Liver (tissue), 10 donors: ENCODE measurements at places on chromosomes 11 and 22. TPM values are rescaled to one million over a fixed set of nuclear protein-coding genes. Genes with fewer than 3 reads are reported as not detected.

- no peak overlapping the region for H3K4me3 ChIP-seq
- no peaks in the 10 kb centered on the region for H3K27me3 ChIP-seq
- no peak overlapping the region for H3K27ac ChIP-seq
- no peaks in the 10 kb centered on the region for H3K4me1 ChIP-seq
Observed at GRCh38 chr11:126512741-126513715, 157.5 kb downstream of the ST3GAL4 start.

GRCh38 chr22:26547426-26547825 is 35.2 kb upstream of the TFIP11 start:
- H3K4me1 ChIP-seq: peaks cover 39% of the 10 kb centered on the region
- no peak overlapping the region for H3K4me3 ChIP-seq
- no peaks in the 10 kb centered on the region for H3K27me3 ChIP-seq
- H3K36me3 ChIP-seq: no peaks in the 10 kb centered on the region
- no peak for DNase-seq

DNA sequence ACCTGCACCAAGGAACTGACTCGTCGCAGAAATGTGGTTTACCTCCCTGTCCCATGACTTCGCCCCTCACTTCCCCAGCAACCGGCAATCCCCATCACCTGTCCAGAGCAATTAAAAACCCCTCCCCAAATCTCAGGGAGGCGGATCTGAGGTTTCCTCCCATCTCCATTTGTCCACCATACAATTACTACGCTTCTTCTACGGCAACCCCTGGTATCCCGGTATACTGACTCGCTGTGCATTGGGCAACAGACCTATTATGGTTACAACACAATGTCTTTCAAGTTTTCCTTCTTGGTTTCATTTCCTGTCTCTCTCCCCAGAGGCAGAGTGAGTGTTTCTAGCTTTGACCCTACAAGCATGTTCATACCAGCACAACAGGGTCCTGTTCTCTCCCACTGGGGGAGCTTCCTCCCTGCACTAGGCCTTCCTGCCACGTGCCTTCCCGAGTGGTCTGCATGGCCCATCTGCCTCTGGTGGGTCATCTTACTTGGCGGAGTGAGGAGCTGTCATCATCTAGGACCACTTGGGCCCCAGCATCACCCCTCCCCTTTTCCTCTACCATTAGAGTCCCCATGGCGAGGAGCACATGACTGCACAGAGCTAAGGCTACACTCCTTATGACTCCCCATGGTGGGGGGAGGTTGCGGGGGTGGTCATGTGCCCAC is 30.3 kb upstream of the NAP1L4 start:
- H3K4me1 ChIP-seq: no peaks in the 10 kb centered on the region
- H3K36me3 ChIP-seq: peaks cover 48% of the 10 kb centered on the region
- H3K4me3 ChIP-seq: no peak overlapping the region
- no peaks in the 10 kb centered on the region for H3K27me3 ChIP-seq

DNA sequence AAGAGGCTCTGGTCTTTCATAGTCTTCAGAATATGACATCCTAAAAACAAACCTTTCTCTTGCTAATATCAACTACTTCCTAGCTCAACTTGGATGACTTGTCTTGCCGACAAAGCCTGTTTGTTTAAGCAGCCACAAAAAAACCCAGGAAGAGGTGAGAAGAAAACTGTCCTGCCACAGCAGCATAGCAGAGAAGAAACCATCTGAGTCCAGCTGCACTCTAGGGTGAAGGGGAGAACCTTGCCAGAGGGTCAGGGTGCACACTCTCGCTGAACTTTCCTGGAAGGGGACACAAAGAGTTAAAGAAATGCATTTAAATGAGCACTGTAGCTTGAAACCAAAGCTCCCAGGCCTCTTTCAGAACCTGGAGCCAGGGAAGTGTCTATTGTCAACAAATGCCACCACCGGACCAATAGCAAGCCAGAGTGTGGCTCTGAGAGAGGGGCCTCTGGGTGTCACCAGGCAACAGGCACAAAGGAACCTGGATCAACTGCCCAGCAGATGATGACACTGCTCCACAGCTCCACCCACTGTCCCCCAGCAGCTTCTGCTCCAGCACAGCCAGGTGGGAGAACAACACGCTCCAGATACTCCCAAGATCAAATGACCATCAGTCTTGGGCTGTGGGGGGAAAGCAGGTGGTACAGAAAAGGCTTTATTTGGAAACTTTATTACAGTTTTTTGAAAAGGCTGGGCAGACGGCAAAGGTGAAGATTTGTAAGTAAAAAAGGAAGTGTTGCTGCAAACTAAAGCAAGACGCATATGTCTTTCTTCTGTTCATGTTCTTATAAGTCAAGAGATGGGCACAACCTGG is 105.7 kb downstream of the RASSF10 start:
- peak; percentile 39 for DNase-seq
- no peaks in the 10 kb centered on the region for H3K27me3 ChIP-seq
- no peaks in the 10 kb centered on the region for H3K4me1 ChIP-seq
- H3K27ac ChIP-seq: no peak overlapping the region
- no peaks in the 10 kb centered on the region for H3K36me3 ChIP-seq
- no peak overlapping the region for H3K4me3 ChIP-seq

DNA sequence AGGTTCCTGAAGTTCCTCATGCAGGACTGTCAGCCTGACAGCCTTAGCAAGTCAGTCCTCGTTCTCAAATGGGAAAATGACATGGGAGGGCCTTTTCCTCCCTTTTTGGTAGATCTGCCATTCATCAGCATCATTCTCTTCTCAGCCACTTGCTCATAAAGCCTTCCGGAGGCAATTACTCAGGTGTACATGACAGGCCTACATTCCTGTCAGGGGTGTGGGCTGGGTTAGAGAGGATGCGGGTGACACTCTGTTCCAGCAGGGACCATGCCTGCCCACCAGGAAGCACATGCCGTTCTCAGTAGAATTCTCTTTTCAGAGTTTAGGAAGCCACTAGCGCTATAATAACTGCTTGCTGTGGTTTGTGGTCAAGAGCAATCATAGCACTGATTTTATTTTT is 24.2 kb upstream of the ANKK1 start:
- H3K27ac ChIP-seq: no peak overlapping the region
- no peaks in the 10 kb centered on the region for H3K27me3 ChIP-seq
- peaks cover 24% of the 10 kb centered on the region for H3K36me3 ChIP-seq

GRCh38 chr11:116498161-116498560 is 274.6 kb downstream of the BUD13 start:
- H3K27ac ChIP-seq: no peak overlapping the region
- DNase-seq: no peak
- no peaks in the 10 kb centered on the region for H3K36me3 ChIP-seq
- H3K4me1 ChIP-seq: no peaks in the 10 kb centered on the region
- H3K27me3 ChIP-seq: no peaks in the 10 kb centered on the region
- H3K4me3 ChIP-seq: no peak overlapping the region

GRCh38 chr11:70333261-70333660 is 62.8 kb downstream of the PPFIA1 start:
- no peak for DNase-seq
- H3K27me3 ChIP-seq: no peaks in the 10 kb centered on the region
- H3K4me1 ChIP-seq: no peaks in the 10 kb centered on the region

- no peak for DNase-seq
- no peak overlapping the region for H3K4me3 ChIP-seq
- H3K27me3 ChIP-seq: no peaks in the 10 kb centered on the region
- H3K4me1 ChIP-seq: no peaks in the 10 kb centered on the region
- no peaks in the 10 kb centered on the region for H3K36me3 ChIP-seq
Observed at GRCh38 chr11:33610903-33611302, 89.7 kb downstream of the C11orf91 start.

DNA sequence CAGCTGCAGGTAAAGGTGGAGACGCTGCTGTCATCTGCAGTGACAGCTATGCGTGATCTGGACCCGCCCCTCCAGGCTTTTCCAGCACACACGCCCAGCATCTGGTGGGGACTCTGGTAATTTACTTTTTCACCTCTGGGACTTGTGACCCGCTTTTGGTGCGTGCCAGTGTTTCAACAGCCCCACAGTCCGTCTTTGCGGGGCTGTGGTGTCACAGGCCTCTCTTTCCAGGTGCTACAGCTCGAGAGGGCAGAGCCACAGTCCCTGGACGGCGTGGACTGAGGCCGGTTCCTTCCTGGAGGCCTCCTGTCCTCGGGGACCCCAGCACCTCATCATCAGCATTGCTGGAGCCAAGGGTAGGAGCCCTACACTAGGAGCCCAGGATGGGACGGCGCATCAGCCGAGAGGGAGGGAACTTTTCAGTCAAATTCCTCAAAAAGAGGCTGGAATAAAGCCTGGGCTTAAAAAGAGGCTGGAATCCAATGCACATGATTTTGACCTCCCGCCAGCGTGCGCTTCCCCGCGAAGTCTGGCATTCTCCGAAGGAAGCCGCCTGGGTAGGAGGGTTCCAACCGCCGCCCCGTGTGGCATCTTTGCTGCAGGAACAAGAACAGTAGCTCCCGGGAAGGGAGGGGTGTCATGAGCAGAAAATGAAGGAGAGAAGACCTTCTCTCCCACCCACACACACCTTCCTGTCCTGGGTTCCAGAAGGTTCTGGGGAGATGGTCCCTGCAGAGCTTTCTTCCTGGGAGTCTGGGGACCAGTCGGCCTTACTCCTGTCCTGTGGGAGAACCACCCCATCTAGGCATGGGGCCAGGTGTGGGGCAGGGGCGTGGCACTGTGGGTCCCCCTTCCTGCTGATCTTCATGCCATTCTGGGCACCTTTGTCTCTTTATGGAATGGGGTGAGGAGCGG is 25.7 kb upstream of the KRTAP5-7 start:
- no peak for DNase-seq
- no peaks in the 10 kb centered on the region for H3K27me3 ChIP-seq
- H3K4me3 ChIP-seq: no peak overlapping the region
- peaks cover 27% of the 10 kb centered on the region for H3K36me3 ChIP-seq
- no peak overlapping the region for H3K27ac ChIP-seq

- no peak overlapping the region for H3K4me3 ChIP-seq
- H3K4me1 ChIP-seq: peaks cover 24% of the 10 kb centered on the region
Observed at GRCh38 chr22:43155789-43156188, 4.4 kb downstream of the TSPO start.

GRCh38 chr11:101510591-101510990 is 73.2 kb downstream of the TRPC6 start:
- H3K27ac ChIP-seq: no peak overlapping the region
- DNase-seq: no peak
- no peak overlapping the region for H3K4me3 ChIP-seq
- H3K4me1 ChIP-seq: no peaks in the 10 kb centered on the region

DNA sequence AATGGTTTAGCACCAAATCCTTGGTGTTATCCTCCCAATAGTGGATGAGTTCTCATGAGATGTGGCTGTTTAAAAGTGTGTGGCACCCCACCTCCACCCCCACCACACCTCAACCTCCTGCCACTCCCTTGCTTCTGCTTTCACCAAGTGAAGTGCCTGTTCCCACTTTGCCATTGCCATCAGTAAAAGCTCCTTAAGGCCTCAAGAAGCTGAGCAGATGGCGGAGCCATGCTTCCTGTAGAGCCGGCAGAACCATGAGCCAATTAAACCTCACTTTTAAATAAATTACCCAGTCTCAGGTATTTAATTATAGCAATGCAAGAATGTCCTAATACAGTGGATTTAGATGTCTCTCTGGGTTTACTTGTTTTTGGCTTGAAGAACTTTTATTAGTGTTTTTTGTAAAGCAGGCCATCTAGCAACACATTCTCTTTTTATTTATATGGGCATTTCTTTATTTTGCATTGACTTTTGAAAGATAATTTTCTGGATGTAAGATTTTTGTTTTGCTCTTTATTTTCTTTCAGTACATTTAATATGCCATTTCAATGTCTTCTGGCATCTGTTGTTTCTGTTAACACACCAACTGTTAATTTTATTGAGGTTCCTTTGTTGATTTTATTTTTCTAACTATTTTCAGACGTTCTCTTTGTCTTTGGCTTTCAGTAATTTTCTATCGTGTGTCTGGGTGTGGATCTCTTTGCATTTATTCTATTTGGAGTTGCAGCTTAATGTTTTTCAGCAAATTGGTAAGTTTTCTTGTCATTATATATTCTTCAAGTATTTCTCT is 724.5 kb upstream of the CNTN5 start:
- DNase-seq: no peak
- no peaks in the 10 kb centered on the region for H3K4me1 ChIP-seq
- H3K4me3 ChIP-seq: no peak overlapping the region

DNA sequence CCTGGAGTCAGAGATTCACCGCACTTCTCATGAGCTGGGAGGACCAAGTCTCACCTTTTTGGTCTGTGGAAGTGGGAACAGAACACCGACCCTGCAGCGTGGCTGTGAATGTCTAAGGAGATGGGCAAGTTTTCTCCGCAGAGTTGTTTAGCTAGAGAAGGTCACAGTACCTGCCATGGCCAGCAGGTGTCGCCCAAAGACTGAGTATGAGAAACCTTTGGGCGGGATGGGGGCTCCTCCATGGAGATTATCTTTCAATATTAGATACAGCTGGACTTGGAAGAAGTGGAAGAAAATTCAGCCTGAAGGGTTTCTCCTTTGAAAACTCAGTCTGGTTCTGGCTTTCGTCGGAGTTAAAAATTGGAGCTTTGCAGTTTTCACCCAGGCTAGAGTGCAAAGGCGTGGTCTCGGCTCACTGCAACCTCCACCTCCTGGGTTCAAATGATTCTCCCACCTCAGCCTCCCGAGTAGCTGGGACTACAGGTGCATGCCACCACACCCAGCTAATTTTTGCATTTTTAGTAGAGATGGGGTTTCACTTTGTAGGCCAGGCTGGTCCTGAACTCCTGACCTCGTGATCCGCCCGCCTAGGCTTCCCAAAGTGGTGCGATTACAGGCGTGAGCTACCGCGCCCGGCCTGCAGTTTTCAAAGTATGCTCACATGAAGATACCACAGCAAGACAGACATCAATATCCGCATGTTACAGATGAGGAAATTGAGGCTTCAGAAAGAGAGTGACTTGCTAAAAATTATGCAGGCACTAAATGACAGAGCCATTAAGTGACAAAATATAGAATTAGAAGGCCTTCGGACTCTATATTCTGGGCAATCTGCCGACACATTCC is 10.7 kb upstream of the DSCAML1 start:
- no peaks in the 10 kb centered on the region for H3K27me3 ChIP-seq
- no peak overlapping the region for H3K27ac ChIP-seq
- DNase-seq: peak; percentile 78
- no peak overlapping the region for H3K4me3 ChIP-seq

- H3K27ac ChIP-seq: no peak overlapping the region
- DNase-seq: no peak
- peaks cover 6% of the 10 kb centered on the region for H3K4me1 ChIP-seq
- H3K36me3 ChIP-seq: no peaks in the 10 kb centered on the region
- no peaks in the 10 kb centered on the region for H3K27me3 ChIP-seq
Observed at GRCh38 chr11:113992459-113993110, 17.7 kb downstream of the HTR3A start.

GRCh38 chr11:15605094-15605493 is 490.4 kb downstream of the INSC start:
- no peaks in the 10 kb centered on the region for H3K27me3 ChIP-seq
- H3K4me3 ChIP-seq: no peak overlapping the region
- no peaks in the 10 kb centered on the region for H3K4me1 ChIP-seq
- H3K27ac ChIP-seq: no peak overlapping the region

SERHL2 gene
- 0.51 TPM for polyA plus RNA-seq

NECTIN1 gene
- polyA plus RNA-seq: 0.69 TPM

MS4A14 gene
- 0.17 TPM for polyA plus RNA-seq

RAB36 gene
- polyA plus RNA-seq: 0.22 TPM

DERL3 gene
- 3.3 TPM for polyA plus RNA-seq

KRTAP5-2 gene
- not detected for polyA plus RNA-seq

DEUP1 gene
- not detected for polyA plus RNA-seq

PKDREJ gene
- polyA plus RNA-seq: 0.03 TPM

CCDC87 gene
- 0.14 TPM for polyA plus RNA-seq

GAS2 gene
- polyA plus RNA-seq: 56.0 TPM

ANGPTL5 gene
- not detected for polyA plus RNA-seq

PACSIN3 gene
- polyA plus RNA-seq: 23.3 TPM

TOP3B gene
- polyA plus RNA-seq: 7.9 TPM

CCDC116 gene
- not detected for polyA plus RNA-seq

FOLR3 gene
- 0.31 TPM for polyA plus RNA-seq
